Immature natural killer cell (primary cell): ENCODE measurements at places on chromosomes 7 and 10.

- DNase-seq, result peak; percentile 53
Measured at GRCh38 chr10:104254493-104255310, at the start of gene GSTO1. TSS of gene GSTO1 (plus strand) at chr10:104254892. CDS start at chr10:104254929, 37 bp downstream.

DNA sequence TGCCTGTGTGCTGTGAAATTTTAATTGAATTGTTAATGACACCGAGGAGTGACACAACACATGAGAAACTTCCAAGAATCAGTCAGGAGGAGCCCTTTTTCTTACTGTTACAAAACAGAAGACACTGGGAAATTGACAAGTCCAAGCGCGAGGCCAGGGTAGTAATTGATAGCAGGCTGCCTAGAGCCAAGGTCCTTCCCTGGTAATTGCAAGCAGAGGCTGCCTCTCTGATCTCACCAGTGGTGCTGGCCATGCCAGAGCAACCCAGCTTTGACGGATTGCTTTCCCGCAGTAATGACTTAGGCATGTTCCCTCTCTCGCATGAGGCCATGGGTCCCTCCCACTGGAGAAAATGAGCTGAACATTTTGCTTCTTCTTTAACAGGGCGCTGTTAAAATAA lies 111.5 kb downstream of the LRMDA start:
- DNase-seq, result no peak

- DNase-seq, result no peak
Measured at GRCh38 chr7:25361863-25362262, 133.6 kb upstream of the NPVF start.

DNA sequence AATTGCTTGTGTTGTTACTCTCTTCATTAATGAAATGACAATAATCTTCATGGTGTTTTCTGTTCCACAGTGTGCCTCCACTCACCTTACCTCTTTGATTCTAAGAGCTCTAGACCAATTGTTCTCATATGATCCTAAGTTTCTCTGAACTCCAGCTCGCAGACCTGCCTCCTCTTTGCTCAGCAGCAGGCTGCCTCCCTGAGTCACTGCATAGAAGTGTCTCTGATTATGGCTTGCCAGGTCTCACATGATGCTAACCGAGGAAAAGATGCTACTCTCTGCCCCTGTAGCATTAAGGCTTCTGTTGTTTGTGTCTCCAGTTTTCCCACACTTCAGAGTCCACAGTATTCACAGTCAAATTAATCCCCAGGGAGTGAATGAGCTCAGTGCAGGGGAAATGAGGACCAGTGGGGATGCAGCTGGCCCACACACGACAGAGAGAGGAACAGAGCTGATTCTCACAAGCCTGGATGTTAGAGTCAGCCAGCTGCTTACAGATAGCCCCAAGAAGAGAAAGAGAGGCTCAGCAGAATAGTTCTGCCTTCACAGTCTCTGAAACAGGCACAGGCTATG lies 145.9 kb upstream of the EGR2 start:
- no peak for DNase-seq

- no peak for DNase-seq
Measured at GRCh38 chr7:54680377-54681005, 78.5 kb downstream of the SEC61G start.

GRCh38 chr7:81367326-81367931 lies 402.4 kb downstream of the HGF start:
- DNase-seq, result no peak

- DNase-seq, result no peak
Measured at GRCh38 chr10:124653811-124654651, 90.1 kb downstream of the FAM53B start.

- DNase-seq, result no peak
Measured at GRCh38 chr7:129502708-129503685, 666 bp downstream of the SMKR1 start.

- DNase-seq, result no peak
Measured at GRCh38 chr10:515674-516073, 173.8 kb downstream of the DIP2C start.

DNA sequence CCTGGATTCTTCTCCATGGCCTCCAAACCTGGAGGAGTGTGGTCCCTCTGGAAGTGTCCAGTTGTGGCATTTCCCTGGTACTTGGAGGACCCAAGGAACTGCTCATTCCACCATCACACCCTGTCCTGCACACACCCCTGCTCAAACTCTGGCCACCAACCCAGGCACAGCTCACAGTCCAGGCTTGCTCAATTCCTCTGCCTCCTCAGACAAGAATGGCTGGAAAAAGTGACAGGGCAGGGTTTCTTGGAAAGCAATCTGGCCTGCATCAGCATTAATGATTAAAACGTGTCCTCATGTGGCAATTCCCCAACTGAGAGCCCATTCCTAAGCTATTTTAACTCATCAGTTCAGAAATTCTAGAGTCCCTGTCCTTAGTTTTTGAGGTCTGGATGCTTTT lies 17.2 kb upstream of the TPST1 start:
- DNase-seq, result no peak

- no peak for DNase-seq
Measured at GRCh38 chr10:129881641-129882040, 82.4 kb downstream of the EBF3 start.

GRCh38 chr7:18222636-18223035 lies 195.0 kb upstream of the PRPS1L1 start:
- no peak for DNase-seq

GRCh38 chr10:129418496-129419225 lies 48.4 kb upstream of the MGMT start:
- no peak for DNase-seq

DNA sequence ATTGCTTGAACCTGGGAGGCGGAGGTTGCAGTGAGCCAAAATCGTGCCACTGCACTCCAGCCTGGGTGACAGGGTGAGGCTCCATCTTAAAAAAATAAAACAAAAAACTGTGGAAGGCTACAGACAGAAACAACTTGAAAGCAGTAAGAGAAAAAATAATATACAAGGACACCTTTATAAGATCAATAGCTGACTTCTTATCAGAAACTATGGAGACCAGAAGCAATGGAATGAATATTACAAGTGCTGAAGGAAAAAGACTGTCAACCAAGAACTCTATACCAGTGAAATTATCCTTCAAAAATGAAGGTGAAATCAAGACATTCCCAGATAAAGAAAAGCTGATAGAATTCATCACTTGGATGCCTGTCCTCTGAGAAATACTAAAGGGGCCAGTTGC lies 49.0 kb downstream of the RBAK start:
- no peak for DNase-seq

GRCh38 chr10:129192344-129193128 lies 274.5 kb upstream of the MGMT start:
- DNase-seq, result no peak

DNA sequence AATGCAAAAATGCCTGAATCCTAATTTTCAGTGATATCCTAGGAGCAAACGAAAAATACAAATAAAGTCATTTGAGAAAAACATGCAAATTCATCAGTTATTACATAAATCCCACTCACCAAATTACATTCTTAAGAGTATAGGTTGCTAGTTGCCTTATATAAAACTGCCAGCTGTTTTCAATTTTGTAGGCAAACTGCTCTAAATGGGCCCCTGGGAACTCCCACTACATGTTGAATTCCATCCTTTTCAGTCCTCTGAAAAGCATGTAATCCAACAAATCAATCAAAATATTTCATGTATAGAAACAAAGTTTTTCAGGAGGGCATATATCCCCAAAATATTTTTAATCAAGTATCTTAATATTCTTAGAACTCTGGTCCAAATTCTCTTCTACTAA lies 2.1 kb upstream of the JMJD1C start:
- no peak for DNase-seq

GRCh38 chr7:29046978-29047377 lies 88.8 kb upstream of the TRIL start:
- no peak for DNase-seq

GRCh38 chr7:97024209-97025129 lies at the start of gene DLX5:
TSS of gene DLX5 (minus strand) at chr7:97024831. CDS start at chr7:97024623, 208 bp downstream.
- DNase-seq, result no peak

DNA sequence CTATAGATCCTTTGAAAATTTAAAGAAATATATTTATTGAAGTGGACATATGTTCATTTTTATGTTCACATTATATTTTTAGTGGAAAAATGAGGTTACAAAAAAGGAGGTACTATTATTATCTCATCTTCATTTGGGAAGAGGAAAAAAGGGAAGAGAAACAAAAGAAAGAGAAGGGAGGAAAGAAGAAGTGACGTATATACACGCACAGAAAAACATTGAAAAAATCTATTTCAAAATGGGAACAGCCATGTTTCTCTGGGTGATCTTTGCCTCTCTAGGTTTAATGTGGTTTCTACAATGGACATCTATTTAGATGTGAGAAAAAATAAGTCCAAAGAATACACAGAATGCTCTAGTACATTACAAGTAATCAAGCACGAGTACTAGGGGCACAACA lies 14.8 kb downstream of the ANK3 start:
- no peak for DNase-seq

DNA sequence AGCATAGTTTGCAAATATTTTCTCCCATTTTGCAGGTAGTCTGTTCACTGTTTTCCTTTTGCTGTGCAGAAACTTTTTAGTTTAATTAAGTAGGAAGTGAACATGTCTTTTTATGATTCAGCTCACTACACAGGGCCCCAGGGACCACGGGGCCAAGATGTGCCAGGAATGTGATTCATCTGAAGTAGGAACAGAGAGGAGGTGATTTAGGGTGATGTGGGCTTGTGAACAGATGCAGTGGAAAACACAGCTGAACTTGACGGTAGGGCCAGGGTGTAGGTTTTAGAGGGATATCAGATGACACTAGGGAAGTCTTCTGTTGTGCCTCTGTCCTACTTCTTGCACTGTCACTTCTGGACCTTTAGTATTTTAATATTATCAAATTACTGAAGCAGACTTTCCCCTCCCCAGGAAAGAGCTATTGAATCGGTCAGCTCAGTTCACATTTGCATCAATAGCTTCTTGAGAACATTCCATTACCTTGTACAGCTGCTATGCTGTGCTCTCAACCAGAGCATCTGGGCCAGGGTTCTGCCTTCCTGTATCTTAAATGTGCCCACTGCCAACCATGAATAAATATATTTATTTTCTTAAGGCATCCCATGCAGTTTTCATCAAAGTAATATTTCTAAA lies 96.9 kb downstream of the OSBPL3 start:
- DNase-seq, result no peak

DNA sequence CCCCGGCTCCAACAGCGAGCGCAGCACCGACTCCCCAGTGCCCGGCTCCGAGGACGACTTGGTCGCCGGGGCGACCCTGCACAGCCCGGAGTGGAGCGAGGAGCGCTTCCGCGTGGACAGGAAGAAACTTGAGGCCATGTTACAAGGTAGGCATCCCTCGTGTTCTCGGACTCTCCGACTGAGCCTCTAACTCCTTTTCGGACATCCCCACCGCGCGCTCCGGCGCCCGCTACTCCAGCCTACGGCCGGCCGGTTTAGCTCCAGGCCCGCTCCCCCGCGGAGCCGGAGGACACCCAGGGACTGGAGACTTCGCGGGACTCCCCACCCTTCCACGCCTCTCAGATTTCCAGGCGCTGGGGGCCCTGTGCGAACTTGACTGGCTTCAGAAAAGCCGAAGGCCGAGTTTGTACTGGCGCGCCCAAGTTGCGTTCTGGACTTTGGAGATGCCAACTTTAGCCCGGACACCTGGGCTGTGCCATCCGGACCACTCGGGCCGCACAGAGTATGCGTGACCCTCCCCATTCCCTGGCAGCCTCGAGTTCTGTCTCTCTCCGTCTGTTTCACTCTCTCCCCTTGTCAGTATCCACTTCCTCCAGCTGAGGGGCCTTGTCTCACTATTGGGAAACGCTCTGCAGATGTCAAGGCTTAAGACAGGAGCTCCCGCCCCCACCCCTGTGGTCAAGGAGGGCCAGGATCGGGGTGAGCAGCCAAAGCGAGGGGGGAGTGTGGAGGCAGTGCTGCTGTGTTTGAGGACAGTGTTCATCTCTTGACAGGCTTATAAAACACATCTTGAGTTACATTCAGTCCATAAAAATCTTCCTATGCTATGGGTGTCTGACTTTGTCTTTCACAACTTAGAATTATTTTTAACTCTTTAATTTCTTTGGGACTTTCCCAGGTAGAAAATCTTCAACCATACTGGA lies 777 bp downstream of the BICC1 start:
- DNase-seq, result no peak

- no peak for DNase-seq
Measured at GRCh38 chr10:104331208-104331838, 6.9 kb downstream of the ITPRIP start.

- DNase-seq, result no peak
Measured at GRCh38 chr7:123979876-123980275, 53.0 kb downstream of the TMEM229A start.

DNA sequence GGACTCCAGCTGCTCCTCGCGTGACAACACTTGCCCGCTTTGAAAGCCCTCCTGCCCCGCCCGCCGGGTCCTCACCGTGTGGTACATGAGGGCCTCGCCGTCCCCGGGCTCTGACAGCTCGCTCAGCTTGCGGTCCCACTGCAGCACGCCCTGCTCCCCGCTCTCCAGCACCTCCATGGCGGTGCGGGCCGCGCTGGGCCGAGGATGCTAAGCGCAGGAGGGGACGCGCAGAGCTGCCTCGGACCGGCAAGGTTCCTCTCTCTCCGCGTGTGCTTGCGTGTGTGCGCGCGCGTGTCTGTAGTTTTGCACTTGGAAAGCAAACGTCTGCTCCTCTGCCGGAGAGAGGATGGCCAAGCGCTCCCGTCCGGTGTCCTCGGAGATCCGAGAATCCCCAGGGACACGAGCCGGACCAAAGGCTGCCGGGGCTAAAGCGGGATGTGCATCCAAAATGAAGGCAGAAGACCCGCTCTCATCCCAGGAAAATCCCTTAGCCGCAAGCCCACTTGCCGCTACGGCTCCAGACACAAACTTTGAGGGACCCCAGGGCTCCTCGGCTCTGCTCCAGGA lies at the start of gene CREB3L2:
Gene CREB3L2 (minus strand): TSS at position 558 of the 567 bp plus-strand sequence. CDS start 381 bp downstream, at position 177.
- DNase-seq, result peak; percentile 73

- DNase-seq, result no peak
Measured at GRCh38 chr7:106952658-106953231, 87.7 kb downstream of the PIK3CG start.

DNA sequence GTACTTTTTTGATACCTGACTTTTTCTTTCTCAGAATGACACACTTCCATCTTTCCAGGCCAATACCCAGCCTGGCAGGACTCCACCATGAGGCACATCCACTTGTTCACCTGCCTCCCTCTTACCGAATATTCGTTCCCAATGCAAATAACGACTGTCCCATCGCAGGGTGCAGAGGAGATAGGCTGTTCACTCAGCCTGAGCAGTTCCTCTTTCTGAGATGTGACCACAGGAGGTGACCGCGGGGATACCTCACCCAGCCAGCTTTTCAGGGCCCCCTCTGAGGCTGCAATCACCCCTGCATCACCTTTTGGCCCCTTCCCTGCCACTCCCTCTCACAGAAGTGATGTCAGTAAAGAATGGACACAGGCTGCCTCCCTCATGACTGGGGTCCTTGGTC lies 28.3 kb downstream of the PTPRN2 start:
- no peak for DNase-seq

DNA sequence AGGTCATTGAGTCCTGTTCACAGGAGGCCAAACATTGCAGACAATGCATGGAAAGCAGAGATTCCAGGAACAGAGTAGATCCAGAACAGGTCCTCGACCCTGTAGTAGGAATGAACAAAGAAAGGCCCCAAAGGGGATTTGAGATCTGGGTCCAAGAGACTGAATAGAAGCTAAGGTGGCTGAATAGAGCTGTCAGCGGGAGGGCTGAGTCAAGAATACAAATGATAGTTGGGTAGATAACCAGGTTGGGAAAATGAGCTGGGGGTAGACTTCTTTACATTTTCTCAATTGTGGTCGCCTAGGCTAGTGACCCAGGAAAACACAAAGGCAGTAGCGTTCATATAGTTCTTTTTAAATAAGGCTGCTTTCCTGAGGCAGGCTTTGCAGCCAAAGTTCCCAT lies 103.4 kb upstream of the ELMO1 start:
- DNase-seq, result no peak

GRCh38 chr7:45589061-45589460 lies 14.9 kb downstream of the ADCY1 start:
- no peak for DNase-seq

- DNase-seq, result no peak
Measured at GRCh38 chr10:74058071-74058470, 60.2 kb downstream of the VCL start.
